ENCODE measurements at places on chromosomes 5 and 9.

- no peak for DNase-seq
Measured at GRCh38 chr5:140358738-140359310, 1.2 kb upstream of the SLC4A9 start.

DNA sequence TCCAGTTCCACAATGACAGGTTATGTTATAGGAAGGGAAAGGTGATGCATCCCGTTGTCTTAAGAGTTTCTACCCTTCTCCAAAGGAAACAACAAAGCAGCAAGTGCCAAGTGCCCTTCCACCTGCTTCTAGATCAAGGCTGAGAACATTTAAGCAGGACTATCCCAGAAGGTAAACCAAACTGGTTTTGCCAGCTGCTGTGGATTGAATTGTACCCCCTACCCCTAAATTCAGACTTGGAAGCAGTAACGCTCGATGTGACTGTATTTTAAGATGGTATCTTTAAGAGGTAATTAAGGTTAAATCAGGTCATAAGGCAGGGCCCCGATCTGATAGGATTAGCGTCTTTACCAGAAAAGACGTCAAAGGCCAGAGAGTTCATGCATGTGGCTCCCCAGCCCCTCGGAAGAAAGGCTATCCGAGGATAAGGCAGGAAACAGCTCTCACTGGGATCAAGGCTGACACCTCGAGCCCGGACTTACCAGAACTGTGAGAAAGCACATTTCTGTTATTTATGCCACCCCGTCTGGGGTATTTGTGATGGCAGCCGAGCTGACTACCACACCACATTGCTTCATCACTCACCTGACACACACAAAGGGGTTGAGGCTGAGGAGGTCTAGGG lies 179.1 kb upstream of the RAI14 start:
- no peak for DNase-seq

DNA sequence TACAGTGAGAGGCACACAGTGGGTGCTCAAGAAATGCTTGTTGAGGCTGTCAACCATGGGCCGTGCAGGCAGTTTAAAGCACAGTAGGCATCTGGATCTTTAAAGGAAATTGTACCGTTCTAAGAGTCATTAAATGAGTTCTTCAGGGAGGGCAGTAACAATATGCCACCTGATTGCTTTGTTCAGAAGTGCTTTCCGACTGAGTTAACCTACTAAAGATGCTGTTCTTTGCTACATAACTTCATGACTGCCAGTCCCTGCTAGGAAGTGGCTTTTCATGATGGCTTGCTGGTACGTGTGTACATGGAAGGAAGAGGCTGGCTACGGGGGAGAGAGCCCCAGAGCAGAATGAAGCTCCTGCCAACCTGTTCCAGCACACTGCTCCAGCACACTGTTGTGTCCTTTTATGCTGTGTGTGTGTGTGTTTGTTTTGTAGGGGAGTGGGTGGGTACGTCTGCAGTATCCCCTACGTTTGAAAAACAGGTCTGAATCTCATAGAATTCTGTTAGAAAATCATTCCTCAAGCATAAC lies 41.9 kb upstream of the PPP2R2B start:
- DNase-seq, result no peak

- DNase-seq, result no peak
Measured at GRCh38 chr9:90064971-90065370, 460.2 kb downstream of the GADD45G start.

GRCh38 chr5:8721536-8721935 lies 824.3 kb downstream of the SEMA5A start:
- DNase-seq, result no peak

- DNase-seq, result no peak
Measured at GRCh38 chr9:35606726-35607125, 1.7 kb downstream of the TESK1 start.

- no peak for DNase-seq
Measured at GRCh38 chr5:155948576-155948975, 378.4 kb upstream of the SGCD start.

DNA sequence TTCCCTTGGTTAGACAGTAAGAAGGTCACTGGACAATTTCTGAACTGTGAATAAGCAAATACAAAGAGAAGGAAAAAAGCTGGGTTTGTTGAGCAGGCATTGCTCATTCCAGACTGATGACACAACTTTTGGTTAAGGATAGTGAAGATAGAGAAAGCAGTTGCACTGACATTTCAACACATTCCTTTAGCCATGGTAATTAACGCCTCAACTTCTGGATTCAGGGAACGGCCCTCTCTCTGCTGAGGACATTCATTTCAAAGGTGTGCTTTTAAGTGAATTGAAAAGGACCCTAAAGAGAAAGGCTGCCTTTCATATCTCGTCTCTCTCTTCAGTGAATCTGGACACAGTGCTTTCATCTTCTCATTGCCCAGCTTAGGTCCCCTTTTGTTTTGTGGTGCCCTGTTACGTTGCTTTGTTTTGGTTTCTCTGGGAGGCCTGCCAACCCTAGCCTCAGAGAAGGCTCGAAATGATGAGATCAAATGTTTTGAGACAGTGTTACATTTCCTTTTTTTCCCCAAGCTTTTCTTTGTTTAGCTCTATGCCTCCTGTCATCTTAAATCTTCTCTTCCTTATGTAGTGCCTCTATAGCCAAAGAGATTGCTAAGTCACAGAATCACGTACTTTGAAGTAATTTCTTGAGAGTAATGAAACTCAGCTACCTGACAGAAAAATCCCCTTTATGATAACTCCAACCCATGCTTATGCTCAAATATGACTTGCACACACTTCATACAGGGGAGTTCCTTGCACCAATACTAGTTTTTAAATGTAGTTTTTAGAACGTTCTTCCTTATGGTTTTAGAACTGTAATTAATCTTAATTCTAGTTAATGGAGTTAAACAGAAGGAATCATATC lies 94.4 kb upstream of the IFNE start:
- peak; percentile 20 for DNase-seq

- DNase-seq, result no peak
Measured at GRCh38 chr9:16364347-16364746, 506.1 kb downstream of the BNC2 start.

- DNase-seq, result no peak
Measured at GRCh38 chr9:117873664-117874063, 169.5 kb downstream of the TLR4 start.

GRCh38 chr9:36092509-36093215 lies 43.9 kb upstream of the GLIPR2 start:
- DNase-seq, result no peak

DNA sequence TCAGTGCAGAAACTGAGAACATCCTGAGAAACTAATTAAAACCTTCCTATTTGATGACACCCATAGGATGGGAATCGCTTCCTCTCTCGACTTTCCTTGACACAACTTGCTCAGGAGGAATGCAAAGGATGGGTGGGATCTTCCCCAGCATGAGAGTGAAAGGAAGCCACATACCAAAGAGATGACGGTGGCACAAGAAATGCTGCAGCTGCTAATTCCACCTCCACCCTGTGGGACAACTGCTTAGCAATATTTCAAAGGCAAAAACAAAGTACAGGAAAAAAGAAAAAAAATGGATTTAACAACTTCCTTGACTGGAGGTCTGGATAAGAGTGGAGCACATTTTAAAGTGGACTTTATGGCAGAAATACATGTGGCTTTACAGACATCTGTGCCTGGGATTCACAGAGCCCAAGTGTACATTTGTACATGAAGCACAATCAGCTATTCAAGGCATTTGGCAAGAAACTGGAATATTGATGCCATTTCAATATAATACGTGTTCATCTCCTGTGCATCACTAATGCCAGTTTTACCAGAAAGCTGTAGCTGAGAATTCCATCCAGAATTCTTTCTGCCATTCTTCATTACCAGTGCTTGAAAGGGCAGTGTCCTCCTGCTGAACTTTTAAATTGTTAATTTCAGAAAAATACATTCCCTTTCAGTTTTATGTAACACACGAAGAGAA lies 359.2 kb upstream of the ACTBL2 start:
- no peak for DNase-seq

GRCh38 chr9:104743376-104743985 lies 4.0 kb upstream of the NIPSNAP3A start:
- DNase-seq, result peak; percentile 78

DNA sequence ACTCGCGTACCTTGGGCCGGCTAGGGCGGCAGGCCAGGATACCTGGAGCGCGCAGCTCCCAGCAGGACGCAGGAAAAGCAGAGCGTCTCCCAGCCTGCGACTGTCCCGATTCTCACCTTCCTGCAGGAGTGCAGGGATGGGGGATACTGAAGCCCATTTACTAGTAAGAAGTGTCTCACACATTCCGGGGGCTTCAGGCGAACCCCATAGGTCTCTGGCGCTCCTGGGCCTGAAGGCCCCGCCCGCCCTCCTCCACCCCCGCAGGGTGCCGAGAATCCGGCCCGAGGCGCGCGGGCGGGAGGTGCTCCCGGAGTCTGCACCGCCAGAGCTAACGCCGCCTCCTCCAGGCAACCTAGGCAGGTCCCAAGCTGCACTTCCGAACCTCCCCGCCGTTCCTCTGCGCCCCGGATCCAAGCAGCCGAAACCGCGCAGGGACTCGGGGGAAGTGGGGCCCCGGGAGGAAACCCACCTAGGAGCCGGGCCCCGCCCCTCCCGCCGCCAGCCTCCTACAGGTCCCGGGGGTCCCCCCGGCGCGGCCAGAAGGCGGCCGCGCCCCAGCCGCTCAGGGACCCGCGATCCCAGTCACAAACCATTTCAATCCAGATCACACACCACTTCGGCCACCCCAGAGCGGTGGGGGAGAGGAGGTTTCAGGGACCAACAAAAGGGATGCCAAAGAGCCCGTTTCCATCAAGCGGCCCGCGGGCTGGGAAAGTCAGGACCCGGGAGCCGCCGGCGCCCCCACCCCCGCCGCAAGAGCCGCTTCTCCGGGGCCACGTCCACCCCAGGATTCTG lies 1.2 kb downstream of the ROR2 start:
- DNase-seq, result no peak

GRCh38 chr9:104787306-104788015 lies 23.5 kb downstream of the NIPSNAP3B start:
- DNase-seq, result no peak

DNA sequence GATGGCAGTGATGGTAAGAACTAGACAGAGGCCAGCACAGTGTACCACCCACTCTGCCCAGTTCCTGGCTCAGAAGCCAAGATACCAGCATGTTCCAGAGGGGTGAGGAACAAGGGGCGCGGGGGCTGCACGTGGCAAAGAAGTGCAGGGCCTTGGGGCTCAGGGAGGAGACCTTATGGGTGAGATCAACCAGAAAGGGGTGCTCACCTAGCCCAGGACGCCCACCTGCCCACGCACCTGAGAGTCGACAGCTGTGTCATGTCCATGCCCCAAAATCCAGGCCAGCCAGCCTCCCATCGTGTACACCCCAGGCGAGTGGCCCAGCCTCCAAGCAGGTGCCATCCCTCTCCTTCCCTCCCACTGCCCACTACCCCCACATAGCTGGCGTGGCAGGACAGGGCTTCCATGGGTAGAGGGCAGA lies 34.9 kb downstream of the BICD2 start:
- DNase-seq, result no peak

DNA sequence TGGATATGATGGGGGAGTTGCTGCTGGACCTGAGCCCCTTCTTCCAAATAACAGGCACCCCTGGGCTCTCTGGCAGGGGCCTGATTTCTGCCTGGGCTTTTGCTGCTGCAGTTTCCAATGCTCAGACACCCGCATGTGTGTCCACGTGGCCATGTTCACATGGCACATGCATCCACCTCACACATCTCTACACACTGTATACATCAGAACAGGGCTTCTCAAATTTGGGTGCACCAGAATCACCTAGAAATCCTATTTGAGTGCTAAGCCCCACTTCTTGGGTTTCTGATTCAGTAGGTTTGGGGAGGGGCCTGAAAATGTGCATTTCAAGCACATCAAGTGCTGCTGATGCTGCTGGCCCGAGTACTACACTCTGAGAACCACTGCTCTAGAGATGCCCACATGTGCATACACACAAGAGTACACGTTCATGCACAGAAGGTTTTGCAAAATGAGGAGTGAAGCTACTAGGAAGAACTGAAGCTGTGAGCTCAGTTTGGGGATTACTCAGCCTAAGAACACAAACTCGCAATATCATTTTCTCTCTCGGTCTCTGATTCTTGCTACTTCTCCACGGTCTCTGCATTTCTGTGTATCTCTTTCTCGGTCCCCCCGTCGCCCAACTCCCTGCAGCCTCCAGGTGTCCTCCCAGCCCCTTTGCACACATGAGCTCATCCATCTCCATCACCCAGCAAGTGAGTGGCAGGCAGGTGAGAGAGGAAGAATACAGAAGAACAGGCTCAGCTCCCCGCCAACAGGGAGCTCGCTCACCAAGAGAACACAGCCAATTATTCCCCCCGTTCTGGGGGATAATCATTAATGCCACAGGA lies 97.0 kb downstream of the PCDH1 start:
- no peak for DNase-seq

DNA sequence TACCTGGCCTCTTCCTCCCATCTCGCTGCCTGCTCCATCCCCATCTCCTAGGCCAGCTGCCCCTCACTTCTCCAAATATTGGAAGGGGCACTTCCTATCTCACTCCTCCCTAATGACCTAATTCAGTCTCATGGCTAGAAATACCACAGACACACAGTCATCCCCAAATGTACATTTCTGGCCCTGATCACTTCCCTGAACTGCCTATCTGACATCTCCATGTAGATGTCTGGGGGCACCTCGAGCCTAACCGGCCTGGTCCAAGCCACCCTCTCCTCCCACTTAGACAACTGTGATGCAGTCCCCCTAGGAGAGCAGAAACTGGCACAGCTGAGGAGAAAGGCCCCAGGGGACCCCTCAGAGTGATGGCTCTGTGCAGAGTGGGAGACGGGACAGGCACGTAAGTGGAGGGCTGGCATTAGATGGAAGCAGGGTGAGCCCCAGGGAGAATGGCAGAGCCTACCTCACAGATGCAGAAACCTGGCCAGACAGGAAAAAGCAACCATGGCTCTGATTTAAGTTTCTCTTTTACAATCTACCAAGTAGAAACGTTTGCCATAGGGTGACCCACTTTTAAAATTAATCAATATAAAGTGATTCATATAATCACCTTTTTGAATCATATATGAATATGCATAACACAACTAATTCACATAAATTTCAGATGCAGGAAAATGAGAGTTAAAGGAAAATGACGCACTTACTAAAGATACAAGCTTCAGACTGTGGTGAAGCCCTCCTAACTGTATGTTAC lies 22.1 kb downstream of the CAMSAP1 start:
- no peak for DNase-seq

DNA sequence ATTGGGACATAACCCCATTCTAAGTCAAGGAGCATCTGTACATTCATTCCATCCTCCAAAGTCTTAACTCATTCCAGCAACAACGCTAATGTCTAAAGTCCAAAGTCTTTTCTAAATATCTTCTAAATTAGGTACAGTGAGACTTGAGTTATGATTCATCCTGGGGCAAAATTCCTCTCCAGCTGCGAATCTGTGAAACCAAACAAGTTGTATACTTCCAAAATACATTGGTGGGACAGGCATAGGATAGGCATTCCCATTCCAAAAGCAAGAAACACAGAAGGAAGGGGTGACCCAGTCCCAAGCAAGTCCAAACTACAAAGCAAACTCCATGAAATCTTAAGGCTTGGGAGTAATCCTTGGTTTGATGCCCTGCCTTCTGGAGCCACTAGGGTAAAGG lies 97.6 kb upstream of the FANCC start:
- DNase-seq, result no peak

GRCh38 chr9:126228111-126228780 lies 98.4 kb upstream of the MVB12B start:
- no peak for DNase-seq

Measured in hippocampal formation (tissue), 2 donors.